ENCODE measurements at places on chromosomes 1 and 21.

GRCh38 chr1:18041102-18041501 is 66.5 kb upstream of the IGSF21 start:
- DNase-seq, result no peak

DNA sequence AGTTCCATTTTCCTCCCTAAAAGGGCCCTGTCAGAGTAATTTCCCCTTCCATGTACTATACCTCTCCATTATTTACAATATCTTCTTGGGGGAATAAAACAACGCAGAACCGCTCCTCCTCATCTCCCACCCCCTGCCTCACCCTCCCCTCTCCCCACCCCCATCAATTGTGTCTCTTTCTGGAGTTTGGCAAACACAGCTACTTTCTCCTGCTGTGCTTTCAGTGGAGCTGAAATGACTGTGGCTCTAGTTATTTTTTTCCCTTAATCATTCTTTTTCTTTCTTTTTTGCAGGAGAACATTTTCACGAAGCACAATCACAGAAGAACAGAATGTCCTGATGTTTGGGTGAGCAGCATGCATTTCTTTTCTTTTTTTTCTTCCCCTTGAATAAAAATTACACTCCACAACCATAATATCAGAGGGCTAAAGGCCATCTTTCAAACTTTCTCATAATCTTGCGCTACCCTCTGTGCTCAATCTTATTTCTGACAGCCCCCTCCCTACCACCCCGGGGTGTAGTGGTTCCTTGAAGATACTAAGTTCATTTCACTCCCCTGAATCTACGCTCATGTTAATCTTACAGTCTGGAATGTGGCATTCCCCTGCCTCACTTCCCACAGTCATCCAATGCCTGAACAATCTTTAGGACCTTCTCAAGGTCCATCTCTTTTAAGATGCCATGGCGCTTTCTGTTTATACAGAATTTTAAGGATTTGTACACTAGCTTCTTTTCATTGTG is 8.8 kb upstream of the PLXNA2 start:
- DNase-seq, result no peak

DNA sequence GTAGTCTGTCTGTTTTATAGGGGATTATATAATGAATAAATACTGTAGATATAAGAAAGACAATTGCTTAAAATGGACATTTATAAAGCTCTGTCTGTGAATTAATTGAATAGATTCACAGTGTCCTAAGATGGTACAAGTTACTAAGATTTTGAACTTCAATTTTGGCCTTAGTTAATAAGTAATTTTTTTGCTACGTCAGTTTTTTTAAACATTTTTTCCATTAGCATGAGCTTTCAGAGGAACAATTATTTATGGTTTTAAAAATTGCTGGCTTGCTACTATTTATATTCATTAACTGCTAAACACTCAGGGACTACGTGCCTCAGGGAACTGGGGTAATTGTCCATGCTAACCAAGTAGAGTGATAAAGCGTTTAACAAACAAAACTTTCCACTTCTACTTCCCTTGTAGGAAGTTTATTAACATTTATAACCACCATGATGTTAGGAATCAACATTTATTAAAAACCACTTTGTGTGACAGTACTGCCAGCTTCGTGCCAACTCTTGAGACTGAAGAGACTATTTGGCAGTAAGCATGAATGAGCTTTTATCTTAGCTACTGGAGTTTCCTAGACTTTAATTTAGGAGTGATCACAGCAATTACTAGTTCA is 65.4 kb upstream of the PTGS2 start:
- DNase-seq, result no peak

GRCh38 chr1:202076050-202076511 is 46.6 kb upstream of the GPR37L1 start:
- no peak for DNase-seq

- DNase-seq, result no peak
These were observed 22.9 kb downstream of the SMAP2 start for GRCh38 chr1:40396420-40396819.

DNA sequence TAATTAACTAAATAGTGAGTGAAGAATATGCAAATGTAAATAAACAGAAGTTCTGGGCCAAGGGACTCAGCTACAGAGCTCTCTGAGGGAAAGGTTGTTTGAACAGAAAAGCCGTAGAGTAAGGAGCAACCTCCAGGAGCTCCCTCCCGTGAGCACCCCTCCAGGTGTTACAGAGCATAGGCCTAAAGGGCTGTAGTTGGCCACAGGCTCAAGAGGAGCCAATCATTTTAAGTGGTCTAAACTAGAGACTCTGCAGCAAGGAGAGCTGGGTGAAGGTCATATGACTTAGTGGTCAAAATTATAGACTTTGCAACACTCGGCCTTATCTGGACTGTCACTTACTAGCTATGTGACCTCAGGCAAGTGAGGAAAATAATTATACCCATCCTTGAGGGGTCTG is 19.1 kb upstream of the RXRG start:
- DNase-seq, result no peak

DNA sequence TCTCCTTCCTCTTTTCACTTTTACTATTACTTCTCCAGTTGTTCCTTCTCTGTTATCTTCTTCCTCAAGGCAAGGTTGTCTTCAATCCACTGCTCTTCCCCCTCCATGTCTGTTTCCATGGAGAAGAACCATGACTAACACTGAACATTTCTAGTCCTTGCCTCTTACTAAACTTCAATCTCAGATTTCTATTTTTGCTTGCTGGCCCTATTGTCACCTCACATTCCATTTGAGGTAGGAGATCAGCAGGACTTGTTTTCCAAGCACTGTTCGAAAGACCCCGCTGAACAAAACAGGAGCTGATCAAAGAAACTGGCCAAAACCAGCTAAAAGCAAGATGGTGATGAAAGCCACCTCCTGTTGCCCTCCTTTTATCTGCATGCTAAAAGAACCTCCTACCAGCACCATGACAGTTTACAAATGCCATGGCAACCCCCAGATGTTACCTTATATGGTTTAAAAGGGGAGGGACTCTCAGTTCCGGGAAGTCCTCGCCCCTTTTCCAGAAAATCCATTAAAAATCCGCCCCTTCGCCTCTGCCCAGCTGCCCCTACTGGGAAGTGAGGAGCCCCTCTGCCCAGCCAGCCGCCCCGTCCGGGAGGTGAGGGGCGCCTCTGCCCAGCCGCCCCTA is 22.6 kb downstream of the GON4L start:
- no peak for DNase-seq

DNA sequence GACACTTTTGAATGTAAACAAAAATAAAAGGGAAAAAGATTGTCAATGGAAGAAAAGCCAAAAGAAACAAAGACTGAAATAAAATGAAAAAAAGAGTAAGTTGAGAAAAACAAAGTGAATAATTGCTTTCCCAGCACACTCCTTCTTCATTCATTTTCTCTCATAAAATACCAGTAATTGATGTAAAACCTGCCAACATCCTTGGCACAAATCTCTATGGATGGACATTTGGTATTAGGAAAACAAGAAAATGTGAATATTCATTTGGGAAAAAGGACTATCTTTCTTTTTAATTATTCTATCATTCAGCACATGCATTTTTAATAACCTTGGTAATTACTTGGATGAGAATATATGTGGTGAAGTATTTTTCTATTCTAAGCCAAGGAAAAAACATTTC is 204.4 kb upstream of the TNR start:
- no peak for DNase-seq

- DNase-seq, result no peak
These were observed 153.9 kb upstream of the GORAB start for GRCh38 chr1:170377896-170378634.

DNA sequence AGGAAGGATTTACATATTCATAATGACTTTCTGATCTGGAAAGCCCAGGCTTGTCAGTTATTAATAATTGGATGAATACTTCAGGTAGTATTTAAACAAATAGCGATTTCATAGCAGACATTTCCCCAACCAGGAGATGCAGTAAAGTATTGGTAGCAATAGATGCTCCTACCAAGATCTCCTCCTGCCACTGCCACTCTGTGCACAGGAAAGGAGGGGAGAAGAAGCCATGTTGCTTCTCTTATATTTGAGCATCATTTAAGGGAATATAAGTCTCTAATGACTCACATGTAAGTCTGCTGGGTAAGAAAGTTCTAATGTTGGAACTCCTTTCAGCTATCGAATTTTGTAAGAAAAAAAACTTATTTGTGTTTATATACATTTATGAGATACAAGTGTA is 420 bp upstream of the IFI16 start:
- no peak for DNase-seq

DNA sequence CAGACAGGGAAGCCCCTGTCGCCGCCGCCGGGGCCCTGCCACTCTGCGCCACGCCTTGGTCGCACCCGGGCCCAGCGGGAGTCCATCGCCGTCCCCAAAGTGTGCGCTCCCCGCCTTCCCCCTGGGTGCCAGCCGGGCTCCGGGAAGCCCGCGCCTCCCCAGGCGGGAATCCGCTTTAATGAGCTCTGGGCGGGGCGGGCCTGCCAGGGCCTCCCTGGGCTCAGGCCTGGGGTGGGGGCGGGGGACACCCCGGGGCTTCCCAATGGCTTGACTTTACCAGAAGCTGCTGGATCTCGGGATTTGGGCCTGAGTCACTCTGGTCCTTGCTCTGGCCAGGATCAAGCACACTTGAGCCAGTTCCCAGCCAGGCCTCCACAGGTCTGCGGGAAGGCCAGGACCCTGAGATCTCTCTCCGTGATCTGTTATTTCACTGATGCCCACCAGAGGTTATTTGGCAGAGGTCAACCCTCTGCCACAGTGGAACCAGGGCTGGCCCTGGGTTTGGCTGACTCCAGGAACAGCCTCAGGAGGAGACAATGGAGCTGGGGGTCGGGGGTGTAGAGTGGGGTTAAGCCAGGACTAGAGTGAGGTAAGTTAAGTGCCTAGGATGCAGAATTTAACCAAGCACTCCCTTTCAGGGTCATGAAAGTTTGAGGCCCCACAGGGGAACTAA is 178.4 kb upstream of the EDN2 start:
- no peak for DNase-seq

- DNase-seq, result no peak
These were observed 1004.9 kb upstream of the NCAM2 start for GRCh38 chr21:19993268-19993667.

DNA sequence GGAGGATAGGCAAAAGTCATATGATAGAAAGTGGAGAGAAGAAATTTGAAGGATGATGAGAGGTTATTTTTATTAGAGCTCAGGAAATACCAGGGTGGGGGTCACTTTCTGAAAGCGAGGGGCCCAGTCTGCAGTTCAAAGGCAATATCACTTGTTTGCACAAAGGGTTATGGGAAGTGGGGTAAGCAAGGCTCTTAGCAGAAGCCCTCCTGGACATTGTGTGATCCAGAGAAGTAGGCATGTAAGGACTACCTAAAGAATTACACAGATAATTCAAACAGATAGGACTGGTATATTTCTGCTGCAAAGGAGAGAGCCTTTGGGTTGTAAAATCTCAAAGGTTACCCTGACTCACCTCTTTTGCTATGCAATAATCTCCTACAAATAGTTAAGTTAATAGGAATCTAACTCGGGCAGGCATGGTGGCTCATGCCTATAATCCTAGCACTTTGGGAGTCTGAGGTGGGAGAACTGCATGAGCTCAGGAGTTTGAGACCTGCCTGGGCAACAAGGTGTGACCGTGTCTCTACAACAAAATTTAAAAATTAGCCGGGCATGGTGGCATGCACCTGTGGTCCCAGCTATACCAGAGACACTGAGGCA is 25.2 kb upstream of the PRRC2C start:
- no peak for DNase-seq

GRCh38 chr1:183137782-183138181 is 48.3 kb upstream of the LAMC2 start:
- DNase-seq, result no peak

GRCh38 chr1:113912594-113913311 is 7.6 kb downstream of the DCLRE1B start:
- DNase-seq, result no peak

DNA sequence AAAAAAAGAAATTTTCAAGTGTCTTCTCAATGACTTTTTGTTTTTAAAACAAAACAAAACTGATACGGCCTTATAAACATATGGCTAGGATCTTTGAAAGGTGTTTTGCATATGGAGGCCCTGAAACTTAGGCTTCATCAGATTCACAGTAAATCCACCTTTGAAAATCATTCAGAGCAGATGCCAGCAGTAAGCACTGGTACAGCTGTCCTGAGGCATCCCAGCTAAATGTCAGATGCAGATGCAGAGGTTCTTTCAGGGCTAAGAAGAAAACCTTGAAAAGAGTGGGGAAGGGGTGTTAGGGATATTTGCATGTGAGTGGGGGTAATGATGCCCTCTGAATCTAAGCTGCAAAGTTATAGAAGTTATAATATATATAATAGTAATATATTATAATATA is 56.2 kb upstream of the GNG12 start:
- no peak for DNase-seq

- no peak for DNase-seq
These were observed 8.8 kb downstream of the PIGR start for GRCh38 chr1:206937425-206937824.

GRCh38 chr1:64309431-64309831 is 106.0 kb downstream of the UBE2U start:
- no peak for DNase-seq

GRCh38 chr1:31416101-31416736 is 3.2 kb downstream of the SERINC2 start:
- no peak for DNase-seq

DNA sequence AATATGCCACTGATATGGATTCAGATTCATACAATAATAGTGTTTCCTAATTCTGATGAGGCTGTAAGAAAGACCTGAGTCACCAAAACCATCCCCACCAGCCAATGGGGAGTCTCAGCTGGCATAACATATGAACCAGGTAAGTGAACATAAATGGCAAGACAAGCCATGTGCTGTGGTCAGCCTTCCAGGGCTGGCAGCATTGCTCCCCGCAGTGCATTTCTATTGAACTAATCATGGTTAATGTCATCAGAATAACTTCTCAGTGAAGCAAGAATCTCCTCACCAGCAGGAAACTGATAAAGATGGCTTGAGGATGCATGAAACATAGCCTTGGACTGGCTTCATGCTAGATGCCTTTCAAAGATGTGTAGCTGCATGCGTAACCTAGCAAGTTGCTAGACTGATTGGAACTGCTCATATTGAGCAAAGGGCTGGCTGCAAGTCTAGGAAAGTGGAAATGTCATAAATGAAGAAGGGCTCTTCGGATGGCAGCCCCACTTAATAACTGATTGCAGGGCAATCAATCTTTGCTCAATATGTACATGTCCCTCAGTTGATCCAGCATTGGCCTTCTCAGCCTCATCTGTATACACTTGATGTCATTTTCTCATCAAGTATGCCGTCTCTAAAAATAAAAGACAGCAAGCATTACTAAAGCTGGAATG is 88.0 kb downstream of the NTNG1 start:
- DNase-seq, result no peak

DNA sequence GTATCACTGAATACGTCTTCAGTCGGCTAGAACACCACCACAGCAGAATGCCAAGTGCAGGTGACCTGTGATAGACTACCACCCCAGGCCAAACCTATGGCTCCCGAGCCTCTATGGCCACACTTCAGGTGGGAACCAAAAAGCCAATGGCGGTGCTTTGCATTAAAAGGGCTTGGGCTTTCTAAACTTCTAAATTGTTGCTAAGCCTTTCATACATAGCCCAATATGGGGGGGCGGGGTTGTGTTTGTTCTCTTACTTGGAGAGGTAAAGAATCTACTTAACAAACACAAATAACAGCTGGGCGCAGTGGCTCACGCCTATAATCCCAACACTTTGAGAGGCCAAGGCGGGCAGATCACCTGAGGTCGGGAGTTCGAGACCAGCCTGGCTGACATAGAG is 19.7 kb downstream of the USP48 start:
- DNase-seq, result no peak

GRCh38 chr21:42155045-42155855 is 63.7 kb upstream of the ABCG1 start:
- no peak for DNase-seq

GRCh38 chr21:45140346-45140940 is 66.1 kb downstream of the ADARB1 start:
- peak; percentile 50 for DNase-seq
